Transverse colon (tissue), 4 donors: ENCODE measurements at places on chromosomes 6 and 20.

DNA sequence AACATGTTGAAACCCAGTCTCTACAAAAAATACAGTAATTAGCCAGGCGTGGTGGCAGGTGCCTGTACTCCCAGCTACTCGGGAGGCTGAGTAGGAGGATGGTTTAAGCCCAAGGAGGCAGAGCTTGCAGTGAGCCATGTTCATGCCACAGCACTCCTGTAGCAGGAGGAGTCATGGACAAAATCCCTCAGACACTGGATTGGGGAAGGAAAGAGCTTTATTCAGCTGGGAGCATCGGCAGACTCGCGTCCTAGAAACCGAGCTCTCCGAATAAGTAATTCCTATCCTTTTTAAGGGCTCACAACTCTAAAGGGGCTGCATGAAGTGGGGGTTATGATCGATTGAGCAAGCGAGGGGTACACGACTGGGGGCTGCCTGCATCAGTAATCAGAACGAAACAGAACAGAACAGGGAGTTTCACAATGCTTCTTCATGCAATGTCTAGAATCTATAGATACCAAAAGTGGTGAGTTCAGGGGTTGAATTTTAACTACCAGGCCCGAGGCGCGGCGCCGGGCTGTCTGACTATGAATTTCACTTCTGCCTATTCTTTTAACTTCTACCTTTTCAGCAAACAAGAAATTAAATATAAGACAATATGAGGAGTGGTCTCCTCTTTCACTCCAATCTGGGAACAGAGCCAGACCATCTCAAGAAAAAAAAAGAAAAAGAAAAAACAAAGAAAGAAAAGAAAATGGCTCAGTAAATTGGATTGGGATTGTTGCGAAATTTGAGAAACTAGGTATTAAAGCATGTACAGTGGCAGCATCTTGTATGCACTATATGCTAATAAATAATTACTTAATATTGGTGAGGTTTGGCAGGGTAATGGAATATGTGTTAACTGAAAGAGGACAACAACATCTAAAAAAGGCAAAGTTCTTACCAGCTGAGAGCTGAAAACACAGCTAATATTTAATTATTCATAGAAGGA is 23.6 kb downstream of the HMGN4 start:
- H3K27ac ChIP-seq: no peak overlapping the region
- DNase-seq: no peak
- no peaks in the 10 kb centered on the region for H3K4me1 ChIP-seq
- H3K4me3 ChIP-seq: no peak overlapping the region
- no peaks in the 10 kb centered on the region for H3K27me3 ChIP-seq

DNA sequence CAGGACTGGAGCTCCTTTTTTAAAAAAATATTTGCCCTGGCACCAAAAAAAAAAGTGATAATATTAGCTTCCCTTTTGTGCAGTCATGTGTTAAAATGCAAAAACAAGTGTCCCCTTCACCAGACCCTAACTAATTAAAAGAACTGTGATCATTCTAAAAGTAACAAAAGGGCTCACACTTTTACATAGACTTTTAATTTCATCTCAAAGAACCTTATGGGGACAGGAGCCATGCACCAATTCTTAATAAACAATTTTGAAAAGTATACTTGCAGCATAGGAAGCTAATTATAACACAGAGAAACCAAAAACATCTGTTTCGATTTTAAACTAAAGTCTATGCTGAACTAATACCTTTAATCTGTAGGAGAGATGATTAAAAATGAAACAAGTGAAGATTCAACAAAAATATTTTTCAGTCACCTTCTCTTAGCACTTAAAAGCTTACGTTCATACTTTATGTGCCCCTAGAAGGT is 17.3 kb downstream of the STX7 start:
- peaks cover 35% of the 10 kb centered on the region for H3K4me1 ChIP-seq
- H3K27me3 ChIP-seq: no peaks in the 10 kb centered on the region
- H3K4me3 ChIP-seq: no peak overlapping the region
- H3K27ac ChIP-seq: no peak overlapping the region

DNA sequence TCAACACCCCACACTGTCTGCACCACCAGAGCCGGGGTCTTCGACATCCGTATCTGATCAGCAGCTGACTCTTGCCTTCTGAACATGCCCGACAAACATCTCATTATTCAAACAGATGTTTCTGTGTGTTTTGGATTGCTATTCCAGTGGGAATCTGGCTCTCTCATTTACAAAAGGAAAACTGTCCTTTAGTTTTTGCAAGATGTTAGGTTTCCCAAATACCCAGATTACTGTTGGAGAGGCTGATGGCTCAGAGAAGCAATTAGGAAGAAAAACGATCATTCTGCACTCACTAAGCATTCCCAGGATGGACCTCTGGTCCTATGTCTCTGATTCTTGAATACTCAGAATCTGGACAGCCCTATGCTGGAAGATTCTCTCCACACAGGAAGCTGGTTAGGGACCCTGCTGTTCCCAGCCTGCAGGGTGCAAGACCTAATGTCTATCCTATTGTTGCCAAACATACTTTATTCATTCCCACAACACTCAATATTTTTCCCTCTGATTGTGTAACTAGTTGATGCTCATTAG is 532.9 kb downstream of the CDH26 start:
- no peaks in the 10 kb centered on the region for H3K36me3 ChIP-seq
- H3K4me3 ChIP-seq: no peak overlapping the region
- no peaks in the 10 kb centered on the region for H3K27me3 ChIP-seq
- no peak for DNase-seq

GRCh38 chr6:130434174-130434873 is 68.5 kb downstream of the TMEM200A start:
- no peak for DNase-seq
- no peaks in the 10 kb centered on the region for H3K36me3 ChIP-seq
- H3K27ac ChIP-seq: no peak overlapping the region
- H3K4me3 ChIP-seq: no peak overlapping the region
- H3K4me1 ChIP-seq: no peaks in the 10 kb centered on the region

DNA sequence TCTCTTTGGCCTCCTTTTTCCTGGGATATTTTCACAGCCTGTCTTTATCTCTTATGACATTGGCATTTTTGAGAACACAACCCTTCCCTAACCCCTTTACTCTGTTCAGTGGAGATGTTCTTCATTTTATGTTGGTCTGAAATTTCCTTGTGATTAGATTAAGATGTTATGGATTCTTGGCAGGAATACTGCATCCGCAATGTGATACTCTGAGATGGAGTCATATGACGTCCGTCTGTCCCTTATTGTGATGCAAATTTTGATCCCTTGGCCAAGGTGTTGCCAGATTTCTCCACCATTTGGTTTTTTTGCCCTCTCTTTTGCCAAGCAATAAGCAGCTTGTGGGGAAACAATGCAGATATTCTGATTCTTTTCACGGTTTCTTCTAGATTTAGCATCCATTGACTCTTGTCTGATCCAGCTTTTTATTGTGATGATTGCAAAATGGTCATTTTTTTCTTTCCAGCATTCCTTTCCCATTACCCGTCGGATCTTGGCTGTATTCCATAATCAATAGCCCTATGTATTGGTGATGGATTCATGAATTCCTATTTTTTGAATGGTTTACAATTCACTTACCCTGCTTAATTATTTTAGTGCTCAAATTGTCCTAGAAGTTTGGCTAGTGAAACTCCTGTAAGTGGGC is 85.1 kb downstream of the NCOA3 start:
- H3K27ac ChIP-seq: no peak overlapping the region
- no peaks in the 10 kb centered on the region for H3K4me1 ChIP-seq
- DNase-seq: no peak

DNA sequence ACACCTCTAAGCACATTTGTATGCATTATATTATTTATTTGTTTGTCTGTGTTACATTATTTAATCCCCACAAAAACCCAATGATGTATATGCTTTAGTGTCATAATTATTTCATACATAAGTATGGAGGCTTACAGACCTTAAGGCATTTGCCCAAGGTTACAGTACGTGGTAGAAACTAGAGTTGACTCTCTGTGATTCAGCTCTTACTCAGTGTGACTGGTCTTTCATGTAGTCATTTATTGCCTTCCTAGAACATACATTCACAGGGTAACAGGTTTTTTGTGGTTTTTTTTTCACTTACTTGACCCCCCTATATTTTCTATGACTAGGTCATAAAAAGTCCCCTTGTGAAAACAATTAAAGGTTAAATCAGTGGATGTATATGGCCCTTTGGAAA is 566.8 kb downstream of the TFAP2A start:
- H3K4me3 ChIP-seq: no peak overlapping the region
- no peaks in the 10 kb centered on the region for H3K36me3 ChIP-seq
- H3K27me3 ChIP-seq: no peaks in the 10 kb centered on the region
- H3K4me1 ChIP-seq: no peaks in the 10 kb centered on the region
- DNase-seq: no peak

- no peaks in the 10 kb centered on the region for H3K36me3 ChIP-seq
- DNase-seq: no peak
- H3K4me3 ChIP-seq: no peak overlapping the region
- no peaks in the 10 kb centered on the region for H3K4me1 ChIP-seq
Measured at GRCh38 chr6:93471281-93471680, 51.9 kb upstream of the EPHA7 start.

- H3K4me1 ChIP-seq: no peaks in the 10 kb centered on the region
- DNase-seq: no peak
- no peaks in the 10 kb centered on the region for H3K27me3 ChIP-seq
- H3K4me3 ChIP-seq: no peak overlapping the region
Measured at GRCh38 chr6:100913400-100914276, 32.5 kb upstream of the ASCC3 start.

GRCh38 chr6:122753688-122754056 is 25.8 kb upstream of the FABP7 start:
- H3K27me3 ChIP-seq: no peaks in the 10 kb centered on the region
- no peak for DNase-seq
- H3K27ac ChIP-seq: no peak overlapping the region
- H3K4me1 ChIP-seq: no peaks in the 10 kb centered on the region
- H3K36me3 ChIP-seq: no peaks in the 10 kb centered on the region
- H3K4me3 ChIP-seq: no peak overlapping the region

- DNase-seq: no peak
- no peak overlapping the region for H3K27ac ChIP-seq
- H3K27me3 ChIP-seq: no peaks in the 10 kb centered on the region
- no peaks in the 10 kb centered on the region for H3K4me1 ChIP-seq
Measured at GRCh38 chr6:25675167-25675566, 23.2 kb downstream of the SCGN start.

GRCh38 chr20:7137395-7138151 is 370.1 kb downstream of the BMP2 start:
- no peaks in the 10 kb centered on the region for H3K27me3 ChIP-seq
- H3K36me3 ChIP-seq: no peaks in the 10 kb centered on the region
- H3K4me1 ChIP-seq: no peaks in the 10 kb centered on the region
- H3K4me3 ChIP-seq: no peak overlapping the region

DNA sequence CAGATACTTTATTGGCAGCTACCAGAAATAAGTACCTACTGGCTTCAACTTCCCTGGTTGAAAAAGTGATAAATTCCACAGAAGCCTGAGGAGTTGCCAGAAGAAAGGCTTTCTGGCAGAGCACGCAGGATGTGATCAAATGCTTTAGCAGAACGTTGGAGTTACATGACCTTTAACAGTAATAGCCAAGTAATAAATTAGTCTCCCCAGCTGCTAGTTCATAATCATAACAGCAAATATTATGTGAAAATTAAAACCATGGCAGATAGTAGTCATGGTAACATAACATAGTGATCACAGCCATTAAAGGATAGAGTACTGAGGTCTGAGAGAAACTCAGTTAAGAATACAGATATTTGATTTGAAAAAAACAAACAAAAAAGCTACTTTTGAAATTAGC is 567.7 kb downstream of the ADGRB3 start:
- H3K27ac ChIP-seq: no peak overlapping the region
- no peak overlapping the region for H3K4me3 ChIP-seq
- H3K27me3 ChIP-seq: no peaks in the 10 kb centered on the region
- H3K36me3 ChIP-seq: no peaks in the 10 kb centered on the region
- DNase-seq: no peak

DNA sequence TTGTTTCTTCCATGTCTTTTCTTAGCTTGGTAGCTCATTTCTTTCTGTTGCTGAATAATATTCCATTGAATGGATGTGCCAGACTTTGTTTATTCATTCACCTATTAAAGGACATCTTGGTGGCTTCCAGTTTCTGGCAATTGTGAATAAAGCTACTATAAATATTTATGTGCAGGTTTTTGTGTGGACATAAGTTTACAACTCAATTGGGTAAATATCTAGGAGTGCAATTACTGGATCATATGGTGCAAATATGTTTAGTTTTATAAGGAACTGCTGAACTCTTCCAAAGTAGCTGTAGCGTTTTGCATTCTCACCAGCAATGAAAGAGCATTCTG is 16.8 kb upstream of the SDCBP2 start:
- no peak overlapping the region for H3K4me3 ChIP-seq
- DNase-seq: no peak
- no peak overlapping the region for H3K27ac ChIP-seq
- no peaks in the 10 kb centered on the region for H3K36me3 ChIP-seq
- no peaks in the 10 kb centered on the region for H3K4me1 ChIP-seq

GRCh38 chr6:45488889-45489288 is 111.2 kb upstream of the SUPT3H start:
- H3K27ac ChIP-seq: no peak overlapping the region
- H3K4me1 ChIP-seq: no peaks in the 10 kb centered on the region
- H3K4me3 ChIP-seq: no peak overlapping the region
- DNase-seq: no peak

DNA sequence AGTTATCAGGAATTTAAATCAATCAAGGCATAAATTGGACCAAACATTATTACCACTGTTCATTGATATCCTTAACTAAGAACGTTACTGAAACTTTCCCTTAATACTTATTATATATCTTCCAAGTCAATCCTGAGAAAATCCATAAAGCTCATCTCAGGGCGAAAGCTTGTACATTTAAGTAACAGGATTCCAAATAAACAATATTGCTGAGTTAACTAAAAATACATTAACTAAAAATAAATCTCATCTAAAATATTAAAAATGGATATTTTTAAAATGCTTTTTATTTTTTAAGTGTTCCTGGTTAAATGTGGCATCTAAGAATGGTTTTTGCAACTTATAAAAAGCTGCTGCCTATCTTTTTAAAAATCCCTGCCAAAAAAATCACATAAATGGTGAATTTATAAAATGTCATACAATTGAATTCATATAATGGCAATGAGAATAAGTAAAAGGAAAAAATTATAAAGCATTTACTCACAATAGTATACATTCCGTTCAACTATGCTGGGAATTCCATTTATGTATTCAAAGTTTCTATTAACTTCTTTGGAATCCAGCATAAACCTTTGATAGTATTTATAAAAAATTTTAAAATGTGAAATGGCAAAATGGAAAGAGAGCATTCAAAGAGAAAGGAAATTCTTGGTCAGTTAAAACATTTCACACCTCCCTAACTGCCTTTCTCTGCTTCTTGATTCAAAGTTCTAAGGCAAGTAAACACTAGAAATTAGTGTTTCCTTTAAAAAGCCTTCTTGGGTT is 20.8 kb upstream of the GMDS start:
- no peak overlapping the region for H3K27ac ChIP-seq
- no peaks in the 10 kb centered on the region for H3K4me1 ChIP-seq
- H3K36me3 ChIP-seq: no peaks in the 10 kb centered on the region
- H3K27me3 ChIP-seq: no peaks in the 10 kb centered on the region

DNA sequence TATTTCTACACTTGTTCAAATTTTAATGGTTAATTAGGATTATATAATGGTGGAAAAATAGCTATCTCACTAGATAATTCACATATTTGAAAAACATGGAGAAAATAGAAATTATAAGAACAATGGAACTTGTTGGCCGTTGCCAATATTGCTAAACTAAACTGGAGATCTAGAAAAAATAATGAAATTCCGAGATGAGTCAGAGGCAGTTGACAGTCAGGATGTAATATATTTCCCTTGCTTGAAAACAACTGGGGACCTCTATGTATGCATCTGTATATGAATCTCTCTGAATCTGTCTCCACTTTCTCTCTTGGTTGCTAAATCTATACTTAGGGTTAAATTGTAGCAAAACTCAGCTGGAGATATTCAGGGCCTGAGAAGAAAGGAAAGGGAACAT is 1108.2 kb upstream of the GJE1 start:
- no peak overlapping the region for H3K27ac ChIP-seq
- H3K4me3 ChIP-seq: no peak overlapping the region
- DNase-seq: no peak
